ENCODE measurements at places on chromosomes 7 and 10.

- no peak for DNase-seq
Measured at GRCh38 chr7:149285603-149286002, 23.6 kb downstream of the ZNF783 start.

GRCh38 chr7:13321316-13321715, 633.9 kb downstream of the ARL4A start:
- DNase-seq = no peak

DNA sequence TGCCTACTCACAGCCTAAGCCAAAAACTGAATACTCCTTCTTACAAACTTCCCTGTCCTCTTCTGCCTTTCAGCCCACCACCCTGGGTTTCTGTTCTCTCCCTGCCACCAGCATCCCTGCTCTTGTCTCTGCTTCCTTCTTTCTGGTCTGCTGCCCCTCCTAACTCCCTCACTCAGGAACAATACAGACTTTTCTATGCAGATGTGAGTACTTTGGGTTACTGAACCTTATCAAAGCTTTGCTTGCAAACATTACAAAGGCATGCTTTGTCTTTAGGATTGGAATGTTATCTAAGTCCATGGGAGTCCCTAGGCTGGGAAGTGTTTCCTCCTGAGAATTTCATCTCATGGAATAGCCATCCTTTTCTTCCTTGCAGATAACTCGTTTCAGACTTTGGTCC, 28.9 kb downstream of the CNNM1 start:
- no peak for DNase-seq

- DNase-seq = no peak
Measured at GRCh38 chr7:93442478-93443224, 131.9 kb downstream of the CALCR start.

DNA sequence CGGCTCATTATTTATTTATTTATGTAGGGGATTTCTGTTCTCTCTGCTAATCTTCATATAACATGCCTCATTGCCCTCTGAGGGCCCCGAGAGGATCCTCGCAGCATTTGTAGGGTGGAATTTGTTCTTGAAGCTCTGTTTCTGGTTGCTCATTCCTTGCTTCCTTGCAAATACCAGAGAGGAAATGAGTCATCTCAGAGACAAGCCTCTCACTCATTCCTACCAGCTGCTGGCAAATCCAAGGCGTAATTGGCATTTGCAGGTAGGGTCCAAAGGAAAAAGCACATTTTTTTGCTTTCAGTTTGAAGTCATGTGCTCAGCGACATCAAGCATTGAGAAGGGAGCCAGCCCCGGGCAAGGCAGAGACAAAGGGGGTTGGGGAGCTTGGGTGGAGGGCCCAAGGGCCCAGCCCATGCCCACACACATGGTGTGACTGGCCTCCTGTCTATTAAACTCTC, 501.6 kb downstream of the GALNT17 start:
- no peak for DNase-seq
